Epithelial cell of prostate (primary cell): ENCODE measurements at places on chromosomes 4 and X.

DNA sequence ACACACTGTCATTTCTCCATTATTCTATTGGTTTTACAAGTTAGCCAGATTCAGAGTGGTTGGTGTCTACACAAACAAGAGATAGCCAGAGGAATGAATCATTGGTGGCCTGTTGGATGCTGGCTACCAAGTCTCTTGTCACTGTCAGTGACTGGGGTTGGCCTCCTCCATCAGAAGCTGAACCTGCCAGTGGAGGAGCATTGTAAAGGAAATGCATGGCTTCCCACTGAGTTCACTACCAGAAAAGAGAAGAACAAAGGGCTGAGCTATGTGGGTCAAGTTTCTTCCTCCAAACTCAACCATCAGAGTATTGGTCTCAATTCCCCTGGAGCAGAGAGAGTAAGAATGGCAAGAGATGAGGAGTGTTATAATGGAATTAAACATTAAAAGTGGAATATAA, 26.5 kb upstream of the ANKRD50 start:
- DNase-seq = no peak

DNA sequence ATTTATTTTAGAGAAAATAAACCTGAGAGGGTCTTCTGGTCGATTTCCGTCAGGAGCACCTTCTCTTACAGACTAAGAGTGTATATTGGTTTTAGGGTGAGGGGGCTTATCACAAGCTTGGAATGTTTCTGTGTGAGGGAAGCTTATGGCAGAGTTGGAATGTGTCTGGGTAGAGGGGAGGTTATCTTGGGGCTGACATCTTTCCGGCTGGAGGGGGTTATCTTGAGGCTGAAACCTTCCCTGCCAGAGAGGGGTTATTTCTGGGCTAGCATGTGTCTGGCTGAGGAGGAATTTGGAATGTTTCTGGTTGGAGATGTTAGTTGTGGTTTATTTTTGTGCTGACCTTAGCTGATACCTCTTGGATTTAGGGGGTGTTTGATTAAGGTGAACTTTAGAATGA, 1312.1 kb downstream of the ADGRL3 start:
- no peak for DNase-seq

DNA sequence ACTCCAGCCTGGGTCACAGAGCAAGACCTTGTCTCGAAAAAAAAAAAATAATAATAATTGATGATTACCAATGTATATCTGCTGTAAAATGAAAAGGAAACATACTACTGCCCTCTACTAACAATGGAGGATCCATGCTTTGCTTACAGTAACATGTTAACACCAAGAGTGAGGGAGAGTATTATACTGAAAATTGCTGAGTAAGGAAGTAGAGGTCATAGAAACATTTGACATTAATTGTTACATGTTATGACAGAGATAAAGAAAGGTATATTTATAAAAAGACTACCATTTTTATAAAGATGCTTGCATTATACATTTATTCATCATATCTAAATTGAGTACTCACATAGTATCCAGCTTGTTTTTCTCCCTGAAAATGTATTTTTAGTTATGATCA, 1989.8 kb upstream of the TENM3 start:
- DNase-seq = no peak

DNA sequence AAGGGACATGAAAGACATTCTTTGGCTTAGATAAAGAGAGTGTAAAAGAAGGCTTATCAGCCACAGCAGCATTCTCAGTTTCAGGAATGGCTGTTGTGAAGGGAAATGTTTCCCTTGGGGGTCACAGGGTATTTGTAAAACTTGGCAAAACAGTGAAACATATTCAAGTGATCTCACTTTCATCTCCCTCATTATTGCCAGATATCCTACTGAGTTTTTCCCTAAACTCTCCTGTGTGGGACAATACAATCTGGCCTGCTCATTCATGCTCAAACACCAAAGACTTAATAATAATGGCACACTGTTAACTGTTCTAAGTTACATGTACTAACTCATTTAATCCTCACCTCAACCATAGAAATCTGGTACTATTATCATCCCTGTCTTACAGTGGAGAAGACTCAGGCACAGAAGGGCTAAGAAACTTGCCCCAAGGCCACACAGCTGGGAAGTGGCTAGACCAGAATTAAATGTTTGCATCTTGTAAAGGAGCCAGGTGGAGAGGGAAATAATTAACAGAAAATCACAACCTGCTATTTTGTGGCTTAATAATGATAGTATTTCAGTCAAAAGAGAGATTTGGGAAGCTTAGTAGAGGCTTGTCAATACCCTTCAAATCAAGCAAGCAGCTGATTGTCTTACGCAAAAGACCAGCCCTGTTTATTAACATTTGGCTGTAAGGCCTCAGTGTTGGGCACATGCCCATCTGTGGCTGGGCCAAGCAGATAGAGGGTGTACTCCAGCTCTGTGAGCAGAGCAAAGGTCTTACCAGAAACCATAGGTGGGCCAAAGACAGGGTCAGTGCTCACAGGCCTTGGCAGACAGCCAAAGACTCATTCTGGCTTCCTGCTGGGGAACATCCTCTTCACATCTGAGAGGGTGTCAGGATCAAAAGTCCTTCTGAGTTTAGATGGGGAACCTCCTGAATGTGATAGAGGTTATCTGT, 17.3 kb downstream of the SMPX start:
- no peak for DNase-seq

DNA sequence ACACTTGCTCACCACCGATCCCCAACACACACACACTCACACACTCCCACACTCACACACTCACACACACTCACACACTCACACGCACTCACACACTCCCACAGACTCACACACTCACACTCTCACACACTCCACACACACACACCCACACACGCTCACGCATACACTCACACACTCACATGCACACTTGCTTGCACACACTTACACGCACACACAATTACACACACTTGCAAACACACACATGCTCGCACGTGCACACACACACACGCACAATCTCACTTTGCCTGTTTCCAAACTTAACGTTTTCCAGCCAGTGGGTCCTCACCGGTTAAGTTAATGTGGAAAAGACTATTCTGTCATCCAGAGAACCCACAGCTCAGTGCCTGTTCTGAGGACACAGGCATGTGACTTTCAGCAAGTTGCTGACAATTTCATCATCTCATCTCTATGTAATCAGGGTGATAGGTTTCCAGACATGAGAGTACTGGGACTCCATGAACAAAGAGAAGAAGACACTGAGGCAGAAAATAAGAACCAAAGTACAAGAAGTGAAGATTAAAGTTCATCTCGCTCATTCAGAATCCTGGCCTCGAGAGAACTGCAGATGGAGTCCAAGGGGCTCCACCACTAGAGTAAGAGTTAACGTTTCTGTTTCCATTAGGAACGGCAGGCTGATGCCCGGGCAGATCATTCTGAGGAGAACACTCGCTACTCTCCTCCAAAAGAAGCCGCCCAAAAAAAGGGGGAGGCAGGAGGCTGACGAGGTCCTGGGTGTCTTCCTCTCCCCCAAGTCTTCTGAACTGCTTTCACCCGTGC, 153.2 kb upstream of the FRG1 start:
- no peak for DNase-seq
